ENCODE measurements at places on chromosomes 3 and 15.

DNA sequence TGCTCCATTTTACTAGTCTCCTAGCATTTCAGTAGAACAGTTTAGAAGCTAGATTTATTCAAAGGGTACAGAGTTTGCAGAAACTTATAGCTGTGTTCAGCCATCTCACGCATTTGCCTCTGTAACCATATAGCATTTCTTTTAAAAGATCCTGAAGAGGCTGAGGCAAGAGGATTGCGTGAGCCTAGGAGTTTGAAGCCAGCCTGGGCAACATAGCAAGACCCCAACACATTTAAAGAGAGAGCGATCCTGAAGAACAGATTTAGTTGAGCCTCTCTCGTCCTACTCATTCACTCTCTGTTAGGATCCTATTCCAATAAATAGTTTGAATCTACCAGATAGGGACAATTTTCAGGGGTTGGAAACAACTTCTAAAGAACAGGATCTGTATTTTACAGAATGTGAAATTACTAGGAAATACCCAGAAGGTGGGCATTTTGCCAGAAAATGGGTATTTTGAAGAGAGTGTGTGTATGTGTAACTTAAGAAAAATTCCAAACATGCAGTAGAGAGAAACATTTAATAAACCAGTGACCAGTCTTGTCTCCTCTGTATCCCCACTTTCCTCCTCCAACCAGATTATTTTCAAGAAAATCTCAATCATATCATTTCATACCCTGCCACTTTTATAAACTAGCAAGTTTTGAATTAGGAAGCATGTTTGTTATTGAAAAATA, 4.5 kb downstream of the EIF3J start:
- no peak for DNase-seq

- no peak for DNase-seq
Measured at GRCh38 chr3:169458752-169459151, 204.8 kb downstream of the MECOM start.

DNA sequence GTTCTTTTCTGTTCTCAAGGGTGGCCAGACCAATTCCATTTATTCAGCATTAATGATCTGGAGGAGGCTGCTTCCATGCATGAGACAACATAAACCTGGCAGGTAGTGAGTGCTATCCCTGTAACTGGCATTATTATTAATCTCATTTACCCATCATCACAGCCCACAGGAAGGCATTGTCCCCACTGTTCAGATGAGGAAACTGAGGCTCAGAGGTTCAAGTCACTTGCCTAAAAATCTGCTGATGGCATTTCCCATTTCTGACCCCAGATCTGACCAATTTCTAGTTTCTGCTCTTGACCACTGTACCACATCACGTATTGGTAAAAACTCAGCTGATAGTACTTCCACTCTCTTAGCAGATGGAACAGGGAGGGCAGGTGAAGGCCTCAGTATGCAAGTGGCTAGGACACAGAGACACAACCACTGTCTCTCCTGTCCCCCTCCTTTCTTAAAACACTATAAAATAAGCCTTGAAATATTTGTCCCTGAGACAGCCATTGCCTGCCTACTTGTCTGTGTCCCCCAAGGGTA, 36.1 kb downstream of the TRANK1 start:
- no peak for DNase-seq

- no peak for DNase-seq
Measured at GRCh38 chr3:4517643-4518311, 24.6 kb downstream of the ITPR1 start.

- DNase-seq = peak; percentile 78
Measured at GRCh38 chr15:38563723-38564519, 693 bp downstream of the RASGRP1 start.

DNA sequence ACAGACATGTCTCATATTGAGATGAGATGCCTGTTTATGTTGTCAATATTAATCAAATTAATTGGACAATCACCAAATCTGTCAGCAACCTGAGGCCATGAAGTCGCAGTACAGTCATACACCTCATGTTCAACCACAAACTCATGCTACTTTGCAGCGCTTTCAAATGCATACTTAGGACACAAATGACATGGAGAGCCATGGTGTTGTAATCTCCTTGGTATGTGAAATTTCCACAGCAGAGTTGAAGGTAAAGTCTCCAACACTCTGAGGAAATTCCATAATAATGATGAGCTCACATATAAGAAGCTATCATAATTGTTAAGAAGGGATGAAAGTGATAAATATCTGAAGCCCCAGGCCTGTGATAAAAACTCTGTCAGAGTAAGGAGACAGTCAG, 873.9 kb downstream of the MCTP2 start:
- DNase-seq = no peak

DNA sequence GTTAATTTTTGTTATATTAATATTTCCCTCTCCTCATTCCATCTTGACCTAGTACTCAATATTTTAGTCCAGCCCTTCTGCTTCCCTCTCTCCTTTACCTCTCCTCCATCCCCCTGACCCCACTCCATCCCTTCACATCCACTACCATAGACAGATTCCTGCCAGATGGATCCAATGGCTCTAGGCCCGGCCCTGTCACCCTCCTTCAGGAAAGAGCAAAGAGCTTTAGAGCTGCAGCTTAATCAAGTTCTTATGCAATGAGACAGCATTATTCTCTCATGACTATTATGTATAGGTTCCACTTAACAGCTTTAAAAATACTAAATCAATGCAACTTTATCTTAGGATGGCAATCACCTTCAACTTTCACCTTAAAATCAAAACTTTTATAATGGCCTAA, 200.7 kb upstream of the TTC14 start:
- no peak for DNase-seq

DNA sequence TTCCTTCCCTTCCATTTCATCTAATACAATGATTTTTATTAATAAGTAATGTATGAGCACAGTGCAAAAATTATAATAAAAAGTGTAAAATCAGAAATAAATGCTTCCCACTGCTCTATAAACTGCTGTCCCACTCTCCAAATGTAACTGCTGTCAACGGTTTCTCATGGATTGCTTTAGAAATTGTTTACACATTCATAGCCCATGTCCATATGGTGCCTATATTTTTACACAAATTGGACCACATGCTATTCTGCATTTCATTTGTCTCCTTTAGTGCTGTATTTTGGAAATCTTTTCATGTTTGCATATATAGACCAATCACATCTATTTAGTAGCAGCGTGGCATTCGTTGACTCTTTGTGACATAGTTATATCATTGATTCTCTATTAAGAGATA, 164.7 kb upstream of the SLCO3A1 start:
- DNase-seq = no peak

GRCh38 chr15:82539691-82540054, 584 bp downstream of the RPS17 start:
- no peak for DNase-seq

DNA sequence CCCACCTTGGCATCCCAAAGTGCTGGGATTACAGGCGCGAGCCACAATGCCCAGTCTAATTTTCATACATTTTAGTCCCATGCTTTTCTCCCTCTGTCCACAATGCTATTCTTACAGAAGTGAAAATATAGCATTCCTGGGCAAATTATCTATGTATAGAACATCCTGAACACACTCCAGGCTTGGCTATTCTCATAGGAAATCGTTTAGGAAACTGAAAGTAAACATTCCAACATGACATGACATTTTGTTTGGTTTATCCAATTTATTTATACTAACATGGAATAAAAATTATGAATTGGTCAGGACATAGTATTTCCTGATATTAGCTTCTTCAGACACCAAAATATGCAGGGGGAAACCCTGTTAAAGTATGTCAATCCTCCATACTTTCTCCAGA, 52.6 kb downstream of the SYNM start:
- DNase-seq = no peak

GRCh38 chr15:33154351-33155166, 40.0 kb downstream of the FMN1 start:
- DNase-seq = no peak

DNA sequence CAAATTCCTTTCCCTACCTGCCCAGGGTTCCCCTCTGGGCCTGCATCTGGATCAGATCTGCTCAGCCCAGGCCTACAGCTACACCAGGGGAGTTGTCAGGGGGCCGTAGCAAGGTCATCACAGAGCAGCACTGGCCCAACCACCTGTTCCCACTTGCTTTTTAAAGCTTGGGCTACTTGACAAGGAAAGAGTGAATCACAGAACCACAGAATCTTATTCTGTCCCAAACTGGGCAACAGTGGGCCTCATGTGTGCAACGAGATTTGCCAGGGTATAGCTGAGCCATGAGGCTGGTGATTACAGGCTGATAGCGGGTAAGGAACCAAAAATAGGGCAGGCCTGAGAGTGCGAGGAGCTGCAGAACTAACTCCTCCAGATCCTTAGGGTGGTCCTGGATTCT, 66.7 kb downstream of the MYLK start:
- no peak for DNase-seq

DNA sequence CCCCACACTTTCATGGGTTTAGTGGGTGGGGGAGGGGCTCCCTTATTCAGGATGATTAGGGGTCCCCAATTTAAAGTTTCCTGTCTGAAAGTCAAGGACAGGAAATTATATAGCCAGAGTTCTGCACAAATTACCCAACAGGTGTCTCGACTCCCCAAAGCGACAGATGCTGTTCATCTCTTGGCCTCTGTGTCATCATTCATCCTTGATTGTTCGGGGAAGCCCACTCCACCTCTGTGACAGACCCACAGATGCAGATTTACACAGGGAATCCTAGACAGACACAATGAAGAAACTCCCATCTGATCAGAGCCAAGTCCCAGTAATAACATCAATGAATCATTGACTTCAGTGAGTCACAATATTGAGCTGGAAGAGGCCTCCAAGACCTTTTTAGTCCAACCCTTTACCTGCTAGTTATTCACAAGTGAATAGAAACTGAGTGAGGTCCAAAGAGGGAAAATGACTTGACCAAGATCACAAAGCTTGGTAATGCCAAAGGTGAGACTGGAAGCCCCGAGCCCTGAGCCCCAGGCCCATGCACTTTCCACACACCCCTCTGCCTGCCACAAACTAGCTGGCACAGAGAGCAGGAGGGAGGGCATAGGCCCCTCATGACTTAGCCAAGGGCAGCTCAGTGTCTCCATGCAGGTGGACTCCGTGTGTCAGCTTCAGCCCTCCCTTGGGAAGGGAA, 7.9 kb upstream of the SRP14 start:
- DNase-seq = no peak

- no peak for DNase-seq
Measured at GRCh38 chr3:99674086-99674789, 35.8 kb downstream of the COL8A1 start.

DNA sequence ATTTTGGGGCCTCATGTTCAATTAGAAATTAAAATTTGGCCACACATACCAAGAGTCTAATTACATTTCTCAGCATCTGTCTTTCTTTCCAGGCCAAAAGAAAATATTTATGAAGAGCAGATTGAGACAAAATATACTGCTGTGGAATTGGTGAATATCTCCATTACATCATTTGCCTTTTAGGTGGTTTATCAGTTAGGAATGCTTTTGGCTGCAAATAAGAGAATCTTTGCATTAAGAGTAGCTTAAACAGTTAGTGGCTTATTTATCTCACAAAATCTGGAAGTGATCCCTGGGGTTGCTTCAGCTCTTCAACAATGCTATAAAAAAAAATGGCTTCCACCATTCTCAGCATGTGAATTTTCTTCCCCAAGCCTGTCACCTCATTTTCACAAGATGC, 308.7 kb downstream of the MAGI1 start:
- DNase-seq = no peak

DNA sequence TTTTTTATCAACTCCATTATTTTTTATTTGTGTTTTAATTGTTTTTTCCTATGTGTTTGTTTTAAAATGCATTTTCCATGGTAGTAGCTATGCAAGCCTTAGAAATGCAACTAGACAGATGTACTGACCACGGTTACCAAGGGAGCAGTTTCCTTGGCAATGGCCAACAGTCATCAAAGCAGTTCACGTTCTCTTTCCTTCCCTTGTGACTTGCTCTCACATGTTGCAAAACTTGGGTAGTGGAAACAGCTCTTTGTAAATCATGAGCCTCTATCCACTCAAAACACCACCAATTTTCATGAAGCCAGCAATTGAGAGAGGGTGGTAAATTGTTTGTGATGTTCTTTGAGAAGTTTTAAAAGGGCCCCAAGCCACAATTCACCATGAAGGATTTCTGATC, 499.4 kb upstream of the MDFIC2 start:
- DNase-seq = no peak

GRCh38 chr3:194736896-194737600, 51.4 kb downstream of the FAM43A start:
- DNase-seq = no peak

- no peak for DNase-seq
Measured at GRCh38 chr3:95088464-95088863, 1025.6 kb downstream of the NSUN3 start.

- peak; percentile 57 for DNase-seq
Measured at GRCh38 chr3:42501681-42502428, 588 bp upstream of the VIPR1 start.

GRCh38 chr15:63322541-63322940, 45.1 kb downstream of the APH1B start:
- DNase-seq = no peak

DNA sequence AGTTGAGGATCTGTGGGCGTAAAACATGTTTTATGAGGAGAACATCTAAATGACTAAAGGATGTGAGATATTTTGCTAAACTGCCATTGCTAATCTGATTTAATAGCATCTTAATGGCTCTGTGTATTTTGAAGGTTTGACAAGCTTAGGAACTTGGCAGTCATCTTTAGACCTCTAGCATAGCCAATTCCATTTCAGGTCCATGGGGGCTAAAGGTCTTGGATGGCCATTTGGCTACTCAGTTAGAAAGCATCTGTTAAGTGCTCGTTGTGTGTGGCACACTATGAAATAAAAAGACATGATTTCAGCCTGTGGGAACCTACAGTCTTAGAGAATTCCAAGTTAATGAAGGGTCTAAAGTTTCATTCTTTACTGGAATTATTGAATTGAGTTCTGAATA, 236.2 kb downstream of the IL5RA start:
- no peak for DNase-seq

DNA sequence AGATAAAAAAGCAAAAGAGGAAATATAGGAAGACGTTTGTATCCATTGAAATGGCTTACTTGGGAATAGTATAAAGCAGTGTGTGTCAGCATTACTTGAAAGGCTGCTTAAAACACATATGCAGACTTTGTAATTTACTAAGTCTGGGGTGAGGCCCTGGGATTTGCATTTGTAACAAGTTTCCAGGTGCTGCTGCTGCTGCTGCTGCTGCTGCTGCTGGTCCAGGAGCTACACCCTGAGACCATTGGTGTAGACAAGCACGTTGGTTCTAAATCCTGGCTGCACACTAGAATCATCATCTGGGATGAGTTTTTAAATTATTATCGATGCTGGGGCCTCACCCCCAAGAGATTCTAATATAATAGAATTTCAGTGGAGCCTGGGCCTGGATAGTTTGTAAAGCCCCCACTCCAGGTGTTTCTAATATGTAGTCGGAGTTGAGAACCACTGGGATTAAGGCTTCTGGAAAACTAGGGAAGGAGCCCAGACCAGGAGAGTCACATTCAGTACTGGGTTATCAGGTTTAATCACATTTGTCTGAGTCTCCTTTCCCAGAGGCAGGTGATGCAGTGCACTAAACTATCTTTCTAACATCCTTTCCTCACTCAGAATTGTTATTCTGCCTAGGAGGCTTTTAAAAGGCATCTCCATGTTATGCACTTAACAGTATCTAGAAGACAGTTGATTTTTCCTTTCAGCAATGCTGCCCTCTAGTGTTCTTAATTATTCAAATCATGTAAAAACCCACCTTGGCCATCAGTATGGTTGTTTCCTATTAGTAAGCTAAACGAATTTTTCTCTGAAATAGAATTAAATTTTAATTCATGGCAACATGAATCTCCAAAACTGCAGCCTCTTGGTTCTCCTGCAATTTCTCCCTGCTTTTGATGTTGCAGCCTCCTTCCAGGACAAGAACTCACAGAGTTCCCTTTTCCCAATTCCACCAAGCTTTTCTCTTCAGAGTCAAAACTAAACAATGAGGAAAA, 45.4 kb downstream of the SSR3 start:
- DNase-seq = peak; percentile 55

GRCh38 chr15:31727612-31728011, 302.7 kb upstream of the CHRNA7 start:
- no peak for DNase-seq
